ENCODE measurements at places on chromosomes 4 and X. TPM values are rescaled to one million over a fixed set of nuclear protein-coding genes. Genes with fewer than 3 reads are reported as not detected.

RHOXF2B gene
- total RNA-seq = not detected

GRCh38 chrX:136735601-136736000, 45.1 kb downstream of the ARHGEF6 start:
- no peak for DNase-seq
- peak overlapping the region; percentile 5 for H3K27ac ChIP-seq
- no peaks in the 10 kb centered on the region for H3K36me3 ChIP-seq

ZAR1 gene
- total RNA-seq = not detected

DNA sequence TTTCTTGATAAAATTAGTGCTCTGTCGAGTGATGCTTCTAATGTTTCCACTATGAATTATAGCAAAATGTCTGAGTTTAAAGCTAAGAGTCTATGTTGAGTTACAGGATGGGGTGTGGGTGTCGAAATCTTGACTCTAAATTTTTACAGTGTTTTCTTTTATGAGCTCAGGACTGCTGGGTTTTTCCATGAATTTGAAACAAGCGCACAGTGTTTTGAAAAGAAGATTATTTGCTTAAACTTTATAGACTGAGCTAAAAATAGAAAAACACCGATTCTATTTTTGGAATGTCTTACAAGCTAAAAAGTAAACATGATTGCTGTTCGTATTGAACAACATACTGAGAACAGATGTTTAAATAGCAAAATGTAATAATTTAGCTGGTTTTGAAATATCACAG, 7.5 kb downstream of the PTTG2 start:
- no peak for DNase-seq
- H3K27me3 ChIP-seq = no peaks in the 10 kb centered on the region
- no peaks in the 10 kb centered on the region for H3K4me1 ChIP-seq
- H3K36me3 ChIP-seq = no peaks in the 10 kb centered on the region
- no peak overlapping the region for H3K27ac ChIP-seq

DNA sequence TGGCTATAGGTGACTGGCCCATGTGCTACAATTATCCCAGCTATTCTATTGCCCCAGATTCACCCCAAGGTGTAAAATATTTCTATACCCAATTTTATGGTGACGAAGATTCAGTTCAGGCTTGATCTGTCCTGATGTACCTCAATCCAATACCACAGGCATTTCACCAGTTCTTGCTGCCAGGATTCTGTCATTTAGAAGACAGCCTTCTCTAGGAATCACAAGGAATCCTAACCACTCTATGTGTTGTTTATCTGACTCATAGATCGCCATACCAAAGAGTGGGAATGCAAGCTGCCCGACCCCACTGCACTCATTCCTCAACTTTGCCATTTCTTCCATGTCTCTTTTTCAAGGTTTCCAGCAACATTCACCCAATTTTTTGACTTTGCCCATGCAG, 355.0 kb upstream of the EMCN start:
- H3K27ac ChIP-seq = no peak overlapping the region
- no peak overlapping the region for H3K4me3 ChIP-seq
- H3K36me3 ChIP-seq = no peaks in the 10 kb centered on the region
- H3K27me3 ChIP-seq = no peaks in the 10 kb centered on the region
- no peaks in the 10 kb centered on the region for H3K4me1 ChIP-seq
- DNase-seq = no peak

DNA sequence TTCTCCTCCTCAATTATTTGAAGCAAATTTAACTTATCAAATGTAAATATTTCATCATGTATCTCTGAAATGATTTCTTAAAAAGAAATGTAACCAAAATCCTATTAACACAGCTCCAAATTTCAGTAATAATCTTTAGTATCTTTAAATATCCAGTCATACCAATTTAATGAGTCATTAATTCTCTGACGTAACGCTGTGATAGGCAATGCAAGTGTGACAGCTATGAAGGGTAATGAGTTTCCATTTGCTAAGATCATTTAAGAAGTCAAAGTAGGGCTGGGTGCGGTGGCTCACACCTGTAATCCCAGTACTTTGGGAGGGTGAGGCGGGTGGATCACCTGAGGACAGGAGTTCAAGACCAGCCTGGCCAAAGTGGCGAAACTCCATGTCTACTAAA, 15.6 kb downstream of the RPS3A start:
- H3K4me1 ChIP-seq = no peaks in the 10 kb centered on the region
- no peaks in the 10 kb centered on the region for H3K27me3 ChIP-seq
- peaks cover 42% of the 10 kb centered on the region for H3K36me3 ChIP-seq
- H3K4me3 ChIP-seq = no peak overlapping the region
- DNase-seq = no peak

CCDC149 gene
- total RNA-seq = 5.1 TPM

XG gene
- not detected for total RNA-seq

VCX3A gene
- total RNA-seq = not detected

DNA sequence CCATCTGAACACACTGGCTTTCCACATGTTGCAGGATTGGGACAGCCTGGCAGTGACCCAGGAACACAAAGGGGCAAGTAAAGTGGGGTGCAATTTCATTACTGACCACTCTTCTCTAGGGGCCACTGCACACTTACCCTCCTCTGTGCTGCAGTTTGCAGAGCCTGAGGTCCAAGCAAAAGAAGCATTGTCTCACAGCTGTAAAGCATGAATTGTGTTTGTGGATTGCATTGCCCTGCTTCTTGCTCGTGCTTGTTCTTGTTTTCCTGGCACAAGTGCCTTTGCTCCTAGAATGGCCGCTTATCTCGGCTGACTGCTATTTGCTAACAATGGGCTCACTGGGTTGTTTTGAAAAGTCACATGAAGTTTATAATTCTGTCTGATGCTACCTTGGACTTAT, 209.1 kb upstream of the JADE1 start:
- DNase-seq = no peak
- H3K27ac ChIP-seq = peak overlapping the region; percentile 40
- no peaks in the 10 kb centered on the region for H3K36me3 ChIP-seq
- H3K4me3 ChIP-seq = no peak overlapping the region
- no peaks in the 10 kb centered on the region for H3K4me1 ChIP-seq

- H3K27ac ChIP-seq = no peak overlapping the region
- H3K27me3 ChIP-seq = no peaks in the 10 kb centered on the region
- peaks cover 35% of the 10 kb centered on the region for H3K36me3 ChIP-seq
- no peak for DNase-seq
Observed at GRCh38 chr4:38682336-38682735, 18.3 kb downstream of the KLF3 start.

DNA sequence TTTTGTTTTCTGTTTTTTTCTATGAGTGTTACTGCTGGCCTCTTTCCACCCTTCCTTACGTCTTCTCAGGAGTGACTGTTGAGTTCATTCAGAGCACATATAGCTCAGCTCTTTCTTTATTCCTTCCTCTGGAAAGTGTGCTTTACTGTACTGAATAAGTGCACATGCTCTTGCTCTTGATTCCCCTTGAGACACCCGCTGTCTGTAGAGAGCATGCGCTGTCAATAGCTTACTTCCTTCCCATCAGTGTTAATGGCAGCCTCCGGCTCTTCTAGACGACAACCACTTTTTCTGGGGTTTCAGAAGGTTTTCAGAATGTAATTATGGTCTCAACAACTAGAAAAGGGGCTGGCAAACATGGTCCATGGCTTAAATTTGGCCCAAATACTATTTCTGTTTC, 504.9 kb downstream of the C4orf33 start:
- H3K27me3 ChIP-seq = no peaks in the 10 kb centered on the region
- no peak for DNase-seq
- no peak overlapping the region for H3K27ac ChIP-seq
- no peak overlapping the region for H3K4me3 ChIP-seq

DNA sequence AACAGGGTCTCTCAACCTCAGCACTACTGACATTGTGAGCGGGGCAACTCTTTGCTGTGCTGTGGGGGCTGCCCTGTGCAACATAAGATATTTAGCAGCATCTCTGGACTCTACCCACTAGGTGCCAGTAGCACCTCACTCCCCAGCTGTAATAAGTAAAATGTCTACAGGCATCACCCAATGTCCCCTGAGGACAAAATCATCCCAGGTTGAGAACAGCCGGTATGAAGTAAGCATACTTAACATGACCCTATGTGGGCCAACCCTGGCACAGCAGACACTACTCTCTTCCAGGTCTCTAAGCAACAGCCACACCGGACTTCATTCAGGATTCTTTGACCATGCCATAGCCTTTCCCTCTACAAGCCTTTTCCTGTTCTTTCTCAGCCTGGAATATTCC, 10.5 kb upstream of the MGST2 start:
- H3K4me1 ChIP-seq = peaks cover 20% of the 10 kb centered on the region
- H3K27me3 ChIP-seq = no peaks in the 10 kb centered on the region
- H3K27ac ChIP-seq = no peak overlapping the region
- no peak for DNase-seq
- H3K4me3 ChIP-seq = no peak overlapping the region
- H3K36me3 ChIP-seq = no peaks in the 10 kb centered on the region

- H3K27me3 ChIP-seq = no peaks in the 10 kb centered on the region
- H3K27ac ChIP-seq = no peak overlapping the region
- no peaks in the 10 kb centered on the region for H3K36me3 ChIP-seq
- H3K4me3 ChIP-seq = no peak overlapping the region
Observed at GRCh38 chrX:7542587-7543380, 300.2 kb upstream of the VCX start.

ERAS gene
- not detected for total RNA-seq

GRCh38 chr4:24181005-24181404, 291.2 kb upstream of the PPARGC1A start:
- no peaks in the 10 kb centered on the region for H3K4me1 ChIP-seq
- H3K36me3 ChIP-seq = no peaks in the 10 kb centered on the region
- H3K27ac ChIP-seq = no peak overlapping the region
- no peak overlapping the region for H3K4me3 ChIP-seq

- H3K4me1 ChIP-seq = no peaks in the 10 kb centered on the region
- no peak for DNase-seq
- no peaks in the 10 kb centered on the region for H3K27me3 ChIP-seq
- no peak overlapping the region for H3K27ac ChIP-seq
- no peak overlapping the region for H3K4me3 ChIP-seq
- no peaks in the 10 kb centered on the region for H3K36me3 ChIP-seq
Observed at GRCh38 chr4:17068392-17068791, 169.9 kb upstream of the LDB2 start.
